ENCODE measurements at places on chromosomes 6 and 20. TPM values are rescaled to one million over a fixed set of nuclear protein-coding genes. Genes with fewer than 3 reads are reported as not detected.

The MRPL2 gene
- total RNA-seq, result 13.4 TPM

The TUBB1 gene
- not detected for total RNA-seq

The CD83 gene
- 1.2 TPM for total RNA-seq

The TAB2 gene
- total RNA-seq, result 43.0 TPM

The ADTRP gene
- total RNA-seq, result 4.9 TPM

Measured in smooth muscle cell of the umbilical artery (primary cell).